ENCODE measurements at places on chromosomes 7 and 10.
A peak's percentile ranks its signal among the peaks of the same experiment; 100 is the strongest.

GRCh38 chr7:44531421-44532380 lies 9.4 kb downstream of the NPC1L1 start:
- DNase-seq, result no peak

DNA sequence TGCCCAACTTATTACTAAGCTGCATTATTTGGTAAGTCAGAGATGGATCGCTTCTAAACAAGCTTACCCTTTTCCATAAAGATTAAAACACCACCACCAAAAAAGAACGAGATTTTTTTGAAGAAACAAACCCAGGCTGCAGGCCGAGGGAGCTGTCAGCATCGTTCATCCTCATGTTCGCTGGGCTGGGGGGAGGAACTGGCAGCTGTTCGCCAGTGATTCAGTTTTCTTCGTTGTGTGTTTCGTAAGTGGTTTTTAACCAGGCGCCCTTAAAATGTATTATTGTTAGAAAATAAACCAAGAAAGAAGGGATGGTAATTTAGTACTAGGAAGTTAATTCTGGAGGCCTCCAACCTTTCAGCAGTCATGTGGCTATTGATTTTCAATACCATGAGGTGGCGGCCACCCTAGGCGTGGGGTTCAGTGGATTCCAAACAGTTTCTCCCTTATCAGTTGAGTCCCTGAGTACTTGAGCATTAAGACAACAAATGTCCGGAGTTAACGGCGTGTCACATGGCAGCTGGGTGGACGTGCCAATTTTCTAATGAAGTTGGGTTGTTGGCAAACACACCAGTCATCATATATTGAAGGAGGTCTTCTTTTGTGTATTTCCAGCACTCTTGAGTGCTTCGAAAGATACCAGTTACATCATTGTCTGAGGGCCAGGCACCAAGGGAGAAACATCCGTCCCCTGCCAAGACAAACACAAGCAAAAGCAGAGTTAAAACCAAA lies 173.2 kb downstream of the EBF3 start:
- no peak for DNase-seq

- DNase-seq, result no peak
Observed at GRCh38 chr7:79979437-79979836, 155.2 kb upstream of the GNAI1 start.

DNA sequence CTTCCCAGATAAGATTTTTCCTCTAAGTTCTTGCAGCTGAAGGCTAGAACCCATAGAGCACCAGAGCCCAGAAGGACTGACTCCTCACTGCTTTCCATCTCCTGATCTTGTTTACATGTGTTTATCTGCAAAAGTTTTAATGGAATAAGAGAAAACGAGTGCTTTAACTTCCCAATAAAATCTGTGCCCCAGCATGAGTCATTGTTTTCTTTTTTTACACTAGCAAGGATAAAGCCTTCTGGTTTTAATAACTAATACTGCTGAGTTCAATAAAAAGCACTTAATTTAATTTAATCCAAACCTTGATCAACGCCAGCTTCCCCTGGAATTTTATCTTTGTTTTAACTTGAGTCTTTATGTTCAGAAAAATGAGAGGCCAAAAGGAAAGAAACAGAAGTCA lies 227.6 kb downstream of the HPSE2 start:
- no peak for DNase-seq

DNA sequence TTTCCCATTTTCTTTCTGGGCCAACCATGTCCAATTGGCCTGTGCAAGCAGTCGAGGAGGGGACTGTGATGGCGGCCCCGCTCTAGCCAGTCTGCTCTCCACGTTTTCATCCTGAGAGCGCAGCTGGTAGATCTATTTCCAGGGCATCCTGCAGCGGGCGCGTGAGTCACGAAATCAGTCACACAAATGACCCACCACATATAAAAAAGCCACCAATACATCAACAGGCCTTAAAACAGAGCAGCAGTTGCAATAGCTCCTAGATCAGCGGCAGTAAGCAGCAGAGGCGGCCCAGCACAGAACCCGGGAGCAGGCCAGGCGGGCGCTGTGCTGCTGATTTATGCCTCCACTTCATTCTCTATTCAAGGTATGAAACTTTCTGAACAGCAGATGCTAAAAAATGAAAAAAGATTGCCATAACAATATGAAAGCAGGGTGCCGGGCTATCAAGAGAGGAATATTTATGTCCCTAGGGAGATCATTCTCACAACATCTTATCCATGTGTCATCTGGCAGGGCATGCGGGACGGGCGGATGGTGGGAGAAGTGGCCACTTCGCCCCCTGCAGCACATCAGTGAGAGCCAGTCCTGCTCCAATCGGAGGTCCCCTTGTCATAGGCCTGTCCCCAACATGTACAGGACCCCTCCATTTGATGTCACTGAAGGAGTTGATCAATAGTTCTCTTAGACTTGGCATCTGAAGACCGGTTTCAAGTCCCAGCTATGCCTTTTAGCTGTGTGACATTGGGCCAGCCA lies 98.0 kb upstream of the GPR26 start:
- DNase-seq, result no peak

DNA sequence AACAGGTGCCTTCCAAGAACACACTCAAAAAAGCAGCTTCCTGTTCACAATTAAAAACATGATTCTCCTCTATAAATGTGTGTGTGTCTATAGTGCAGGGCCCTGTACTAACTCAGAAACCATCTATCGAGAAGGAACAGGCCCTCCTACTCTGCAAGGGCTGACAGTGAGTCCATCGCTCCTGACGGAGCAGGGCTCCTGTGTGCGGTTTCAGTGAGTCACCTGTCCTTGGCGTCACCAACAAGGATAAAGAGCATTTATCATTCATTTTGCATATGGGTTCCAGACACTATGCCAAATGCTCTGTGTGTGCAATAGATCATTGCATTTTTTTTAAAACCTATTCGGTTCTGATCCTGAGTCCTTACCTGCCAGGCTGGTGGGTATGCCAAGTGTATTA lies 63.7 kb downstream of the TACC2 start:
- no peak for DNase-seq

DNA sequence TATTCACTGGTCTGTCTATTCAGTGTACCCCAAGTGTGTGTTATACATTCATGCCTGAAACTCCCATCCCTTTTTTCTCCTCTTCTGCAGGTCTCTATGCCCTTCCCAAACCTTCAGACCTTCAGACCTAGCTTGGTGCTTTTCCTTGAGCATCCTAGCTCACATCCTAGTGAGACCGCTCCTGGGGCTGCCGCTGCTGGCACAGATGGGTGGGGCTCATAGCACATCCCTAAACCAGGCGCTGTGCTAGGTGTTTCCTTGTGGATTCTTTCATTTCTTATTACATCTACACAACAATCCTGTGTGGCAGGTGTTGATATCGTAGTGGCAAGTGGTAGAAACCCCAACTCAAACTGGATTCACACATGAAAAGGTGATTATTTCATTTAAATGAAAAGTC lies 43.2 kb downstream of the PRR15 start:
- no peak for DNase-seq

DNA sequence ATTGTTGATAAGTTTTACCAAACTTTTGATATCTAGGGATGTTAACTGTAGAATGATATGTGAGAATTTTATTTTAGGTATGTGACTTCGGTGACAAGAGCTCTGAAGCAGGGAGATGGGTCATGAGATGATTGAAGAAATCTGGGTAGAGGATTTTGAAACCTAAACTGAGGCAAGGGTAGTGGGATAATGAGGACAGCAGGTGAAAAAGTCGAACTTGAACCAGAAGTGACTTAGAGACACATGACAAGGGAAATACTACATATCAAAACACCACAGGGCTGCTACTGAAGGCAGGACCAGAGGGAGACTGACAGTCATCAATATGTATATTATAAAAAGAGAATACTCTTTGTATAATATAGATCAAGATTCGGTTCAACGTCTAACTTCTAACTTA lies 113.2 kb downstream of the WDFY4 start:
- no peak for DNase-seq

DNA sequence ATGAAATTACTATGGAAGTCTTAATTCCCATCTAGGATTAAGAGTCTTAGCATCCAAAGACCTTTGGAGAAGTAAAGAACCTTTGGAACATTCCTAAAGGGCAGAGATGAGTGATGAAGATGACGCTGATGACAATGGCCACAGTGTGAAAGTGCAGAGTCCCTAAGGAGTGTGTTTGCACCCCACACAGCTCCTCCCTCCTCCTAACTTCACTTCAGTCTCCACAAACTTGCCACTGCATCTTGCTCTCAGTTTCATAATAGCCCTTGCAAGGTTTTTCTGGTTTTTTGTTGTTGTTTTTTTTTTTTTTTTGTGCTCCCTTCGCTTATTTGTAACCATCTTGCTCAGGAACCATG lies 117.5 kb upstream of the ANLN start:
- DNase-seq, result no peak

DNA sequence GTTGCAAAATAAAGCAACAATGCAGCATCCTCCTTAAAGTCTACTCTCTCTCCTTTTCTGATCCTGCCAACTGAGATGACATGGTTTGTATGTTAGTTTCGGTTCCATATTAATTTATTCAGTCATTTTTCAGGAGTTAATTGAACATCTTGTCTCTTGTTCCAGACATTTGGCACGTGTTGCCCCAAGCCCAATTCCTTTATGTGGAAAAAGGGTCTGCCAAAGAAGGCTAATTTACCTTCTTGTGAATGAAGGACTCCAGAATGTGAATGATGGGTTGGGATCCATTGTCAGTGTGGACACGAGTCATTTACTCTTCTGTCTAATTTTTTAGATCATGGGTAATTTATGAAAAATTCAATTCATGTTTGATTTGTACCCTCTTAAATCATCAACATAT lies 350.9 kb upstream of the LRGUK start:
- DNase-seq, result no peak

- DNase-seq, result no peak
Observed at GRCh38 chr7:137657476-137658189, 189.1 kb downstream of the DGKI start.

GRCh38 chr10:3068201-3068967 lies 1.0 kb downstream of the PFKP start:
- peak; percentile 41 for DNase-seq

GRCh38 chr10:22453320-22453719 lies 108.0 kb downstream of the SPAG6 start:
- DNase-seq, result no peak

GRCh38 chr10:8055420-8056349 lies 1.2 kb downstream of the GATA3 start:
- DNase-seq, result no peak

GRCh38 chr7:129553899-129554461 lies 51.6 kb downstream of the SMKR1 start:
- DNase-seq, result peak; percentile 10

- no peak for DNase-seq
Observed at GRCh38 chr7:17986851-17987250, 40.8 kb downstream of the PRPS1L1 start.

GRCh38 chr10:126964190-126964589 lies 59.0 kb downstream of the DOCK1 start:
- DNase-seq, result no peak

- peak; percentile 25 for DNase-seq
Observed at GRCh38 chr7:117212969-117213877, 109.6 kb downstream of the WNT2 start.

DNA sequence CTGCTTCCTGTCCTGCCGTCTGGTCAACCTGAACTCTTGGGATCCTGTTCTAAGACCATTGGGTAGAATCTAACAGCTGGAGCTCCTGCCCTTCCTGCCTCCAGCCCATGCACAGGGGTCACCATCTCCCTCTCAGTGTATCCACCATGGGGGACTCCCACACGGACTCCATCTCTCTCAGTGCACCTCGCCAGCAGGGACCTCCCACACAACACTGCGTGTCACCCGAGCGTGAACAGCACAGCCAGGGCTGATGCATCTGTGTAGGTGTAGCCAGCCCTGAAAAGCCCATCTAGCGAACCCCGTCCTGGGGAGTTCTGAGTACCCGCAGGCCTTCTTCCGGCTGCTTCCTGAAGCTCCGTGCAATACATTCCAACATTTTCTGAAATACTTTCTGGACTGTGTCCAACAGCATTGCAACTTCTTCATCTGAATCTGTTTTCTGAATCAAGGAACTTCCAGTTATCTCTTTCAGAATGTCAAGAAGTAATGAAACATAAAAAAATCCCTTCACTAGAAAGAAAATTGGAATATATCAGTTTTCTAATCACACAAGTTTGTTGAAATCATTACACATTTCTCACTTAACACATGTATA lies 52.5 kb downstream of the NCAPG2 start:
- DNase-seq, result no peak

- no peak for DNase-seq
Observed at GRCh38 chr7:22565315-22565811, 65.4 kb upstream of the STEAP1B start.

GRCh38 chr7:20474249-20474648 lies 141.2 kb upstream of the ABCB5 start:
- no peak for DNase-seq

DNA sequence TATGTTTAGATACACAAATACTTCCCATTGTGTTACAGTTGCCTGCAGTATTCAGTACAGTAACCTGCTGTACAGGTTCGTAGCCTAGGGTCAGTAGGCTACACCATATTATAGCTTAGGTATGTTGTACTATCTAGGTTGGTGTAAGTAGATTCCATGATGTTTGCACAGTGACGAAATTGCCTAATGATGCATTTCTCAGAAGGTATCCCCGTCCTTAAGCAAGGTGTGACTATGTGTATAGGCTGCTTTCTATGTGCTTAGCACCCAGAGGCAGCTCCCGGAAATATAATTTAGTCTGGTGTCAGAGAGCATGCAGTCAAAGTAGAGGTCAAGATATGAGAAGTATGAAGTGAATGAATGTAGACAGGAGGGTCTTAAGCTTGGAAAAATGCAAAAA lies 9.8 kb downstream of the MAPK8 start:
- no peak for DNase-seq

DNA sequence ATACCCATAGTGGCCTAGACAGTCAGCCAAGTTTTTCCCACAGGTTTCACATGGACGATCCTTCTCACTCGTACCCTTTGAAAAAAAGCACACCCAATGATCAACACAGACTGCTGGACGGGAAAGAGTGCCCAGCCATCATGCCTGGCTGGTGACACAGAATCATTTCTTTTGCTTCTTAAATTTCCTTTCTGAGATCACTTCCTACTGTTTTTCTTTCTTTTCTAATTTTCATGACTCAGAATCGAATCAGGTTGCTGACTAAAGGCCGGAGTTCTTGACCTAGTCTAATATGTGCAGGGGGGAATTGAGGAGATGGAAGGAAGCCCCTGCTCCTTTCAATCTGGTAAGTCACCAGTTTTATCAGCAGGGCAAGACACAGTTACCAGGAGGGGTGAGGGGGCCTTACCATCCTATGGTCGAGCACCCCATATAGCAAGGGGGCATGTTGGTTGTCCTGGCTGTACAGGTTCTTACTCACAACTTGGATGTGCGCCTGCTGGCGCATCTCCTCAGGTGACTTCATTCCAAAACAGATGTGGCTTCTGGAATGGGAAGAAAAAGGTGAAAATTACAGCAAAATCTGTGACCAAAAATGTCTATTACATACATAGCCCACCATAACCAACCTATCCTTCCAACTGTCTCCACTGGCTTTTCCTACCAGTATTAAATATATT lies 3.5 kb downstream of the POLR3A start:
- no peak for DNase-seq

Data from stimulated activated CD4-positive, alpha-beta T cell treated with anti-CD3 and anti-CD28 coated beads, Interleukin-12 subunit alpha, Interleukin-12 subunit beta, amount 100 ng/mL, for 24 hours (primary cell).